ENCODE measurements at places on chromosomes 4 and X.

GRCh38 chr4:166972071-166972470 lies 262.2 kb downstream of the SPOCK3 start:
- DNase-seq: no peak

DNA sequence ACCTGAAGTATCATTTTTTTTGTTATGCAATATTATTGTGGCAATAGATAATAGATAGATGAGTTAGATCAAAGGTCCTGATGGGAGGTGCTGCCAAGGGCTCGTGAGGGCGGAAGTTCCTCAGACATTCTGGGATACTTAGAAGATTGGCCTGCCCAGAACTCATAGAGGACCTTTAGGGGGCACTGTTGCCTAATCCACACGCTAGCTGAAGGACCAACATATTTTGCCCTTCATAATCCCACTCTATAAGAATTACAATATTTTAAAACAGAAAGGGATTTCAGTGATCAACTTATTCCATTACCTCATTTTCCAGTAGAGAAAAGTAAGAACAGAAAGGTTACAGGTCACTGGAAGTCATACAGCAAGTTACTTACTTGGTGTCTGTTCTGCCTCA lies 22.9 kb upstream of the COX7B2 start:
- DNase-seq: no peak

GRCh38 chr4:153929675-153930074 lies 140.8 kb upstream of the SFRP2 start:
- DNase-seq: no peak

DNA sequence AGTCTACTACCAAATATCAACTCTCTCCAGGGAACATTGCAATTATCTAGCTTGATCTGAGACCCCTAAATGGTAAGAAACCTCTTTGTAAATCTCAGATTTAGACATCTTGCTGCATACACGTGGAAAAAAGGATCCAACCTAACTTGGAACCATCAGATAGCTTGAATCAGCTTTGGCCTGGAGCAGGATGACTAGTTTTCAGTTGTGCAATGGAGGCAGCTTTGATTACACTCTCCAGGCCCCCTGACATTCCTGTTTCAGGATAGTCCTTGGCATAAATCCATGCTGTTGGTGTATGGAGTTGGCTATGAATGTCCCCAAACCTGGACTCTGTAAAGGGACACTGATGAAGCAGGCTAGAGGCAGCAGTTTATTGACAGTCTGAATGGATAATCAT lies 1061.9 kb upstream of the TENM3 start:
- DNase-seq: no peak

DNA sequence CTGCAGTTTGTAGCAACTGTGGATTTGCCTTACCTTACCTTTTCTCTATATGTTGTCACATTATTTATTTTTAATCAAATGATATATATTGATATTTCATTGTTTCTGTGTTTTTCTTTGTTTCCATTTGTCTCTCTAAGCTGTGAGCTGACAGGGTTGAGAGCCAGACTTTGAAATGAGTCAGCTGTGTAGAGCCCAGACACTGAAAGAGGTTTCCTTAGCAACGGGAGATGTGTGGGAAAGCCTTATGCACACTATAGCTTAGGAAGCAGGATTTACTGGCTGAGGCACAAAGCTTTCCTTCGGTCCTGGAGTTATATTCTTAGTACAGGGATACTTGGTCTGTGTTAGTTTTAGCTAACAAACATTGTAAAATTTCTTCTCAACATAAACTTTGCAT lies 192.2 kb downstream of the FGF13 start:
- DNase-seq: no peak
